ENCODE measurements at places on chromosomes 5 and 9. TPM values are rescaled to one million over a fixed set of nuclear protein-coding genes. Genes with fewer than 3 reads are reported as not detected.

The BARHL1 gene
- not detected for total RNA-seq

The FSTL4 gene
- total RNA-seq, result not detected

The GRIN3A gene
- not detected for total RNA-seq

The GFRA3 gene
- total RNA-seq, result 0.10 TPM

The TAF11L10 gene
- not detected for total RNA-seq

The AFAP1L1 gene
- 0.08 TPM for total RNA-seq

The FAM114A2 gene
- 30.9 TPM for total RNA-seq

The CCDC192 gene
- not detected for total RNA-seq

The FSD1L gene
- 3.2 TPM for total RNA-seq

The KIF3A gene
- 16.9 TPM for total RNA-seq

The NUTM2F gene
- total RNA-seq, result not detected

The AQP7 gene
- not detected for total RNA-seq

The ZNF189 gene
- 8.6 TPM for total RNA-seq

The NOXA1 gene
- total RNA-seq, result 0.67 TPM

The SPOCK1 gene
- total RNA-seq, result not detected

The APC gene
- 23.9 TPM for total RNA-seq

The DMRT3 gene
- not detected for total RNA-seq

The MCIDAS gene
- 0.11 TPM for total RNA-seq

The CTNND2 gene
- total RNA-seq, result not detected

The HSD17B3 gene
- not detected for total RNA-seq

The CNTLN gene
- total RNA-seq, result 0.23 TPM

The GABRA1 gene
- not detected for total RNA-seq

The LHX6 gene
- total RNA-seq, result not detected

The ANKRD18A gene
- 2.1 TPM for total RNA-seq

The CNTFR gene
- not detected for total RNA-seq

Data from activated CD8-positive, alpha-beta memory T cell treated with anti-CD3 and anti-CD28 coated beads for 36 hours (primary cell).